ENCODE measurements at places on chromosomes 13 and 19.

GRCh38 chr13:24528816-24529398, 16.3 kb upstream of the PARP4 start:
- no peak overlapping the region for H3K4me3 ChIP-seq
- H3K27me3 ChIP-seq = peaks cover 46% of the 10 kb centered on the region
- no peaks in the 10 kb centered on the region for H3K4me1 ChIP-seq
- no peak overlapping the region for H3K27ac ChIP-seq

- H3K27me3 ChIP-seq = no peaks in the 10 kb centered on the region
- H3K4me3 ChIP-seq = no peak overlapping the region
- peaks cover 14% of the 10 kb centered on the region for H3K4me1 ChIP-seq
Observed at GRCh38 chr13:27194209-27194608, 22.6 kb upstream of the USP12 start.

DNA sequence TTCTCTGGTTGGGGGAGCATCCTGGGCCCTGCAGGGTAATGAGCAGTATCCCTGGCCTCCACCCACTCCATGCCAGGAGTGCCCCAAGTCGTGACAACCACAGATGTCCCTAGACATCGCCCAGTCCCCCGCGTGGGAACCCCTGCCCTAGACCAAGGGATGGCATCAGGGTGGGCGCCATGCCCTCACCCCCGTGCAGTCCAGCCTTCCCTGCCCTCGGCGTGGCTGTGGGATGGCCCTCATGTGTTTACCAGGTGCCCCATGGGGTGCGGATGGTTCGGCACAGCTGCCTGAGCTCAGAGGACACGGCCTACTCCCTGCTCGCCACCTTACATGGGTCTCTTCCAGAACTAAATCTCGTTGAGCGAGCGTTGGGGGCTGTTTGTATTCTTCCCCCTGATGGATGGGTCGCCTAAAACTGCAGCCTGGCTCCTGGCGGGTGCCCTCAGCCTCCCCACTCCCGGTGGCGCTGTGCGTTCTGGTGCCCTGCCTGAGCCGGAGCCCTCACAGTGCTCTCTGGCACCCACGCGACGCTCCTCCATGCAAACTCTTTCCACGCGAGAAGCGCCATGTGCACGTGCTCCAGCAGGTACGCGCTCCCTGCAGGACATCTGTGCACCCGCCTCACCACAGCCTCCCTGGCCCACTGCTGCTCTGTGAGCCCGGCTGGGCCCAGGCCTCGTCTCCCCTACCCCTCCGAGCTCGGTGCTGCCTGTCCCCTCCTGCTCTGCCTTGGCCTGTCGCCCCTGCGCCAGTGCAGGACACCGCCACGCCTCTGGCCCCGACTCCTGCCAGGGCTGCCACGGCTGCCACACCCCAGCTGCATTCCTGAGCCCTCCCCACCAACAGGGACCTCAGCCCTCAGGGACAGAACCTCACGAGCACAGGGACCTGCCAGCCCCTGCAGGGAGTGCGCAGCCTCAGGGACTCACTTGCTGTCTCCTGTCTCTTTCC, 145.0 kb downstream of the KDM4B start:
- peaks cover 37% of the 10 kb centered on the region for H3K36me3 ChIP-seq
- peaks cover 21% of the 10 kb centered on the region for H3K4me1 ChIP-seq
- no peak overlapping the region for H3K4me3 ChIP-seq
- no peak for DNase-seq
- H3K27ac ChIP-seq = no peak overlapping the region
- H3K27me3 ChIP-seq = no peaks in the 10 kb centered on the region

- no peak overlapping the region for H3K4me3 ChIP-seq
- no peak overlapping the region for H3K27ac ChIP-seq
- H3K27me3 ChIP-seq = no peaks in the 10 kb centered on the region
- peaks cover 17% of the 10 kb centered on the region for H3K4me1 ChIP-seq
- peaks cover 24% of the 10 kb centered on the region for H3K36me3 ChIP-seq
Observed at GRCh38 chr19:8302734-8303133, 5.4 kb downstream of the CD320 start.

- no peak for DNase-seq
- no peaks in the 10 kb centered on the region for H3K36me3 ChIP-seq
- peaks cover 4% of the 10 kb centered on the region for H3K27me3 ChIP-seq
Observed at GRCh38 chr13:45870232-45870631, 18.7 kb upstream of the SIAH3 start.

GRCh38 chr19:15374796-15375440, 4.7 kb downstream of the AKAP8 start:
- no peaks in the 10 kb centered on the region for H3K27me3 ChIP-seq
- no peak overlapping the region for H3K4me3 ChIP-seq
- peaks cover 33% of the 10 kb centered on the region for H3K4me1 ChIP-seq
- peak overlapping the region; percentile 67 for H3K27ac ChIP-seq
- DNase-seq = no peak

GRCh38 chr19:17245535-17245984, at the start of gene NR2F6:
Gene NR2F6 (minus strand): TSS chr19:17245919. CDS start chr19:17245220, 699 bp downstream.
- H3K27me3 ChIP-seq = no peaks in the 10 kb centered on the region
- H3K4me3 ChIP-seq = peak within 1 kb of the TSS; percentile 98
- peaks cover 23% of the 10 kb centered on the region for H3K4me1 ChIP-seq
- no peak for DNase-seq
